Activated CD4-positive, alpha-beta T cell treated with anti-CD3 and anti-CD28 coated beads for 1 hour (primary cell): ENCODE measurements at places on chromosomes 5 and 9.

DNA sequence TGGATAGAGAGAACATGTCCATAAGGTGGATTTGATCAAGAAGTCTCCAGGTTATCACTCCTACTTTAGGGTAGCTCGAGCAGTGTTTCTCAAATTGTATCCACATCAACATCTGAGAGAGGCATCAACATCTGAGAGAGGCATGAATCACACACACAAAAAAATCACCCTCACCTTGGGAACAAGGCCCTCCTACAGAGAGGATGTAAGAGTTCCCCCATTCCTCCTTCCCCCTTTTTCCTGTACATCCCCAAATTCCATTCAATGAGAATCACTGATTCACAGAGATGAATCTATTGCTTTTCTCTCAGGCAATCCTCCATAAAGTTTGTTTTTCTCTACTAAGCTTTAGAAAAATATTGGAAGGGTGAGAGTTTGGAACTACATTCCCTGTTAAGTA is 233.4 kb upstream of the CDH6 start:
- no peak for DNase-seq

DNA sequence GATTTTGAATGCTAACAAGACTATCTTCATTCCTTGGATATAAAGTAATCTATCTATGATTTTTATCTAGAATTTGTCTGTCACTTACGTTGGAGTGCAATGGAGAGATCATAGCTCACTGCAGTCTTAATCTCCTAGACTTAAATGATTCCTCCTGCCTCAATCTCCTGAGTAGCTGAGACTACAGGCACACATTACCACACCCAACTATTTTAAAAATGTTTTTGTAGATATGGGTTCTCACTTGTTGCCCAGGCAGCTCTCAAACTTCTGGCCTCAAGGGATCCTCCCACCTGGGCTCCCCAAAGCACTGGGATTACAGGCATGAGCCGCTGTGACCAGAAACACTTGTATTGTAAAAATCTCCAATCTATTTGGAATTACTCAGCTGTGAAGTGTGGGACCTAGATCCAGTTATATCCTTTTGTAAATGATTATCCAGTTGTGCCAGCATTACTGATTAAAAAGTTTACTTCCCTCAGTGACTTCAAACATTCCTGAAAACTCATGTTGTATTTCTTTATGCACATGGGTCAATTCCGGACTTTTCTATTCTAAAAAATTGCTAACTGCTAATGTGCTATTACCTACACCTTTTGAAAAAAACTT is 1793.8 kb upstream of the WWC1 start:
- DNase-seq: no peak

DNA sequence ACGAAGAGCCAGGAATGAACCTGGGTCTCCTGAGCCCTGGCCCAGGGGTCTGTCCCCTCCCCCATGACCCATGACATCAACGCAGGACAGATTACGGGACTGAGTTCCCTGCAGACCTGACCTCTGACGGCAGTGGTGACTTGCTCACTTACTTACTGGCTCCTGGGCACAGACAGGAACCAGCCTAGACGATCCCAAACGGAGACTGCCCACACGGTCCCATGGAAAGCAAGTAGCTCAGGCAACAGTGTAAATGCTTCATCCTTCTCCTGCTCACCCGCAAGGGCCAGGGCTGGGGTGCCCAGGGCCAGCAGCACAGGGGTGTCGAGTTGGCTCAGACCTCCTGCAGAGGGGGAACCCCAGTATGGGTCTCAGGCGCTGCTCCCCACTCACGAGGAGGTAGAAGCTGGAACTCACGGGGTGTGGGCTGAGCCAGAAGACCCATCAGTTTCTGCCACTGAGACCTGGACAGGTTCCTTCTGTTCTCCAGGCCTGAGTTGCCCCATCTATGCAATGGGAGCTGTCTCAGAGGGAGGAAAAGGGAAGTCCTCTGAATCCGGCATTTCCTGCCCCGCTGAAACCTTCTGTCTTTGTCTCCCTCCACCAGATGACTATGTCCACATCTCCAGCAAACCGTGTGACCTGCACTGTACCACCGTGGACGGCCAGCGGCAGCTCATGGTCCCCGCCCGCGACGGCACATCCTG is 5.6 kb downstream of the ADAMTSL2 start:
- DNase-seq: no peak

GRCh38 chr5:82330530-82331270 is 52.5 kb upstream of the RPS23 start:
- no peak for DNase-seq

- DNase-seq: no peak
These were observed at the start of gene LHX2 for GRCh38 chr9:124011460-124012301. LHX2 (plus strand) TSS chr9:124011768; CDS start chr9:124012349, 581 bp downstream.
